NCI-H1417 (cell line): ENCODE measurements at places on chromosomes 11 and 22.
A peak's percentile ranks its signal among the peaks of the same experiment; 100 is the strongest.

DNA sequence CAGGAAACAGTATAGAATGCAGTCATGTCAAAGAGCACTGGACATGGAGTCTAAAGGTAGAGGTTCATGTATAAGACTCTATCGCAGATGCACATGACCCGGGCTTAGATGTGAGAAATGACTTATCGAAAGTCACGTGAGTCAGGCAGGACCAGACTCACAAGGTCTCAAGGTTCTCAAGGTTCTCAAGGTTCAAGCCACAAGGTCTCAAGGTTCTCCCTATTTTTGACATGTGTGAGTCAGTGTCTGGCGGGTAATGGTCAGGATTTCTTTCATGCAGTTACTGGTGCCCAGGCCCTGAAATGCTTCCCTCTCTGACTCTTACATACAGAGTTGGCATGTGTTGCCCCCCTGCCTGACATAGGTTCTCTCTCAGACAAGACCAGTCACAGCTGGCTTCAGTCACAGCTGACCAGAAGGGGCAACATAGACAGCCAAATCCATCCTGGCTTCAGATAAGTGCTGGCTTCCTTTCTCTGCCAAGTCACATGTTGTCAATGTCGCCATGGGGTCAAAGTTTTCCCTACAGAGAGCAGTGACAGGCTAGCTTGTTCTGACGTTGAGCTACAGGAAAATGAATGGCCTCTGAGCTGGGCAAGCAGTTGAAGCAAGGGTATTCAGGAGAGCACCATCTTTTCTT is 10.1 kb downstream of the CSRP3 start:
- DNase-seq: no peak

DNA sequence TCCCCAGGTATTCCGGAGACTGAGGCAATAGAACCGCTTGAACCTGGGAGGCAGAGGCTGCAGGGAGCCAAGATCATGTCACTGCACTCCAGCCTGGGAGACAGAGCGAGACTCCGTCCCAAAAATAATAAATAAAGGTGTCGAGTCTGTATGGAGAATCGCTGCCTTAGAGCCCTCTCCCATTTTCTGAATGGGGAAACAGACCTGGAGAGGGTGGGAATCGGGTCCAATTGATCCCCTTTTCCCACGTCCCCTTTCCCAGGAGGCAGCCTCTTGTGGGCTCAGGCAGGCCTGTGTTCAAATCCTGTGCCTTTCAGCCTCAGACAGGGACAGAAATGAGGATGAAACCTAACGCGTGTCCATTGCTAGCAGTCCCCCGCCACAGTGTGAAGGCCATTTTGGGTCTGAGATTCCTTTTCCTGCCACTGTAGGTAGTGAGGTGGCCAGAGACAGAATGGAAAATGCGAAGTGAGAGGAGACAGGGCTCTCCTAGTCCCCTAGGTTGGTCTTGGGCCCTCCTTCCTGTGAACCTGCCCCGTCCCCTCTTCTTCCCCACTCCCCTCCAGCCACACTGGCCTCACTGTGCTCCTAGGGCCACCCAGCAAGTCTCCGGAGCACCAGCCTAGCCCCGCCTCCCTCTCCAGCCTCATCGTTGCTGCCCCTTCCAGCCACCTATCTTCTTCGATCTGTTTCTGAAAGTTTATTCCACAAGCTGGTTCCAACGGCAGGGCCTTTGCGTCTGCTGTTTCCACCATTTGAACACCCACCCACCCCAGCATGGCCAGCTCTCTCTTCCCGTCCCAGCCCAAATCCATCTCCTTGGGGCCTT is 2.7 kb upstream of the POLDIP3 start:
- DNase-seq: no peak

DNA sequence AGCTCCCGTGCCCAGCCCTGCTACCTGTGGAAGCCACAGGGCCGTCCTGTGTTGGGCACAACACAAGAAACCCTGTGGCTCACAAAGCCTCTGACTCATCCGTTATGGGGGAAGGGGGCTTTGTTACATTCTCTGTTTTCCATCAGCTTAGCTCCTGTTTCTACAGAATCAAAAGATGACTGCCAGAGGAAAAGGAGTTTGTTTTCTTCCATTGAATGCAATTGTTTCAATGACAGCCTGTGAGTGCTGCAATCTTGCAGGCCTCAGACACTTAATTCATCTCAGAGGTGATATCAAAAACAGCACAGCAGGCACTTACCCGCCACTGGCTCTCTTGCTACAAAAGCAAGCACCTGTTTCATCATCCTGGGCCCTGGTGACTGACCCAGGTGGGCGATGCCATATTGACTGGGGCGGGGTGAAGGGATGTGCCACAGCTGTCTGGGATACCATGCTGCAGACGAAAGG is 194.3 kb downstream of the OPCML start:
- DNase-seq: peak; percentile 29

- DNase-seq: no peak
Observed at GRCh38 chr22:23168391-23169042, 11.8 kb upstream of the BCR start.

DNA sequence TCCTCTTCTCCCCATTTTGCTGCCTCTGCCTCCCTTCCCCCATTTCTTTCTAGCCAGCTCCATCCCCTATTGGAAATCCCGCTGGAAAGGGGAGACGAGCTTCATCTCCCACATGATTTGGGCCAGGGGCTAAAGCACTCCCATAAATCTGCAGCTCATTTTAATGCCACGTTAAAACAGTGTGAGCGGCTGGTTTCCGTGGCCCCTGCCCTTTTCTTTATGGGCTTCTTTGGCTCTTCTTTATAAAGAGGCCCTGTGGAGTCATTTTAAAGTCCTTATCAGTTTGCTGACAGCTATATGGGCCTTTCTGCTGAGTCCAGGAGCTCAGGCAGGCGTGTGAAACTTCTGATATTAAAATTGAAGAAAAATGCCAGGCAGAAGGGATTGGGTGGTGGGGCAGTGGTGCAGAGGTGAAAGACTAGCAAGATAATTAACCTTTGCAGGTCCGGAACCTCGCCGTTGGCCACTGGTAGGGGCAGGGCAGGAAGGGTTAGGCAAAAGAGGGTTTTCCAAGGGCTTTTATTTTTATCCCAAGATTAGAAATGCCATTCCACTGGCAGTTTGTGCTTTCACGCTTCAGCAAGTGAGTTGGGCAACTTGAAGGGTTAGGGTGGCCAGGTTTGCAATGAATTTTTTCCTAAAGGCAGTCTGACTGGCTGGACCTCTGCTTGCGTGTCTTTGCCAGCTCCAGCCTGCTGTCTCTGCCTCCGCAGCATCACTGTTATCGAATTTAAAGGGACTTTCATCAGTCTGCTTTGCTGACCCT is 44.3 kb downstream of the EXT2 start:
- DNase-seq: no peak

- DNase-seq: peak; percentile 41
Observed at GRCh38 chr22:41517172-41518047, 26.9 kb downstream of the POLR3H start.

- peak; percentile 8 for DNase-seq
Observed at GRCh38 chr11:13030857-13031256, 21.7 kb downstream of the RASSF10 start.

- no peak for DNase-seq
Observed at GRCh38 chr11:130454491-130455252, 6.2 kb downstream of the ADAMTS15 start.

- DNase-seq: no peak
Observed at GRCh38 chr11:76773921-76774361, 9.2 kb upstream of the TSKU start.

DNA sequence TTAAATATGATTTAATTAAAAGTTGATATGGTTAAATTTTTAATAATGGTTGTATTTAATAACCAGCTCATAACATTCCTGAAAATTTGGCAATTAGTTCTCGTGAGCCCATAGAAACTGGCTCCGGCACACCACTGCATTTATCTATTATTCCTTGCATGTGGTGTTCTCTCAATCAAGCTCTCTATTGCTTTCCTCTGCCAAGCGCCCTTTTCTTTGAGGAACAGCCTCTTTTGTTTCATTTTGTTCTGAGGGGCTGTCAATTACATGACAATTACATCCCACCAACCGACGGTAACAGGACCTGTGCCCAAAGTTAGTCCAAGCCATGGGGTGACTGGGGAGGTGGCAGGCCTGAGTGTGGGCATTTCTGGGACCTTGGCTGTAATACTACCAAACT is 8.1 kb downstream of the C11orf91 start:
- DNase-seq: no peak

GRCh38 chr11:7485186-7486097 is at the start of gene OLFML1:
OLFML1 (plus strand) TSS chr11:7485506; CDS start chr11:7485876, 370 bp downstream.
- DNase-seq: no peak

GRCh38 chr11:102608699-102609098 is 16.4 kb downstream of the MMP20 start:
- no peak for DNase-seq

DNA sequence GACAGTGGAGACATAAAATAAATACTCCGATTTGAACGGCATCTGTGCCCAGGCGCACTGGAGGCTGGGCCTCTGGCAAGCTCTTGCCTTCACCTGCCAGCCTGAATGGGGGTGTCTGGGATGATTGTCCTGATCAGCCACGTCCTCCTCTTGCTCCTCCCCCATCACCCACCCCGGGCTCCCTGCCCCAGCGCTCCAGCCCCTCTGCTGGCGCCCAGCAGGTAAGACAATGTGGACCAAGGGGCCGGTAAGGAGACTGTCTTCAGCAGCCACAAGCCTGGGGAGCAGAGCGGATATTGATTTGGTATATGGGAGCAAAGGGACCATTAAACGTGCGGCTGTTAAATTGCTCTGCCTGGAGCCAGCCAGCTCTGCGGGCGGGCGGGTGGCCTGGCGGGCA is 24.9 kb downstream of the WNT11 start:
- DNase-seq: no peak

DNA sequence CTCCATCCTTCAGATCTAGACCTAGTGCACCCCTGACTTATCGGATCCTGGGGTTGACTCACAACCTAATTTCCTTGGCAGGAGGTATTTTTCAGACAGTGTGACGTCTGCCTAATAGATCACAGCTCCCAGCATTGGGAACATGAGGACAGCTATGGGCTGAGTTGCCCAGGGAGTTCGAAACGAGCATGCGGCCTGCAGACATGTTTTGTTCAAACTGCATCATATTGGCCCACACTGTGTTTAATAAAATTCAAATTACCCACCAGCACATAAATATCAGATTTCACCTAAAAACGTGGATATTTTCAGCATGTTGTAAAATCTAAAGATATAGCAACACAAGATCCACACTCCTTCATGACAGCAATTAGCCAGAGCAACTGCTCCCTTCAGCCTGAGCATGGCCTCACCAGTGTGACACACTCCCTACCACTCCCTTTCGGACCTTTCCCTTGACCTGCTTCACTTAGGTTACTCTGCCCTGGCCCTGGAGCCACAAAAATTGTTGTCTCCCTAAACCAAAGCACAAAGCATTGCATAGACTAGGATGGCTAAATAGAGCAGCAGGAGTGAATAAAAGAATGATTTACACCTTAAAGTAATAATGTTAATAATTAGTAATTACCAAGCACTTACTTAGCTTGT is 53.6 kb upstream of the USP47 start:
- DNase-seq: no peak

DNA sequence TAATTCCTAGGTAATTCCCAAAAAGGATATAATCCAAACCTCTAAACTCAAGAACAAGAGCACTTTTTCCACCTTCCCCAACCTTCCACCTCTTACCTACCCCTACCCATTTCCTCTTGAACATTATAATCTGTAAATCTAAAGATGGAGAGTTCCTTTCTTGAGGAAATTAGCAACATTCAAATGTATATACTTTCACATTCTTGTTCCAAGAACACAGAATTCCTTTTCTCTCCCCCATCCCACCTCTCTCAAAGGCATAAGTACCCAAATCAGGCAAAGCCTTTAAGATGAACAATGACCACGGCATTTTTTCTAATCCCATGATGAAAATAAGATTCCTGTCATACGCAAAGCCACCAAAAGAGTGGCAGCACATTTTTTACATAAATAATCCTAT is 18.3 kb downstream of the RRAS2 start:
- DNase-seq: no peak

DNA sequence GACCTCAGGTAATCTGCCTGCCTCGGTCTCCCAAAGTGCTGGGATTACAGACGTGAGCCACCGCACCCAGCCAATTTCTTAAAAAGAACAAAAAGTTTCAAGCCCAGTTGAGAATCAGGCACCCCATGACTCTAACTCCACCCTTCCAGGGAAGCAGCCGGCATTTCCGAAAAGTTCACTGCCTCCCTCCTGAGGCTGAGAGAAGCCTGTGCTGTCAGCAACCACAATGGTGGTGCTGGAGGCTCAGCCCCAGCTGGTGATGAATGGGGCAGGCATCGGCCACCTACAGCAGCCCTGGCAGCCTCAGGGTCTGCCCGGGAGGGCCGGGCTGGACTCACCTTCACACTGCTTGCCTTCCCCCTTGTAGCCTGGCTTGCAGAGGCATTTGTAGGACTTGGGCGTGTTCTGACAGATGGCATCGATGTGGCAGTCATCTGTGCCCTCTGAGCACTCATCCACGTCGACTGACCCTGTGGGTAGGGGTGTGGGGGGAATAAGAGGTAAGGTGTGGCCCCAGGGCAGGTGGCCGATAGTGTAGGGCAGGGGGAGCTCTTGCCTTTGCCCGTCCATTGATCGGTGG is 4.3 kb downstream of the SCUBE1 start:
- no peak for DNase-seq

- DNase-seq: no peak
Observed at GRCh38 chr22:20022978-20023613, 2.2 kb downstream of the TANGO2 start.

DNA sequence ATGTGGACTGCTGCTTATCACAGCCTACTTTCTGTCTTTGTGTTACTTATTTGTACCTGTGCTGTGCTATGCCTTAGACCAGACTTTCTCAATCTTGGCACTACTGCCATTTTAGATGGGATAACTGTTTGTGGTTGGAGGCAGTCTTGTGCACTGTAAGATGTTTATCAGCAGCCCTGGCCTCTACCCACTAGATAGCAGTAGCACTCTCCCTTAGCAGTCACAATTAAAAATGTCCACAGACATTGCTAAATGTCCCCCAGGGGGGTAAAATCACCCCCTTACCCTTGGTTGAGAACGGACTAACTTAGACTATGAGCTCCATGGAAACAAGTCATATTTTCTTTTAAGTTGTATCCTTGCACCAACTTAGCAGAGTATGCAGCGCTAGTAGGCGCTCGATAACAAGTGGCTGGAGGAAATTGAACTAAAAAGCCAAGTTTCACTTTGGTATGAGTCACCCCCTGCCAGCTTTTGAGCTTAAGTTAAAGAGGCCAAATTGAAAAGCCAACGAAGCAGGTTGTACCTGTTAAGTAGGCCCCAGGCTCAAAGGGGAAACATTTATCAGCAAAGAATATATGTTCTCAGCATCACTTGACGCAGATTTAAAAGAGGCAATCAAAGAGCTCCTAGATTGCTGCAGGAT is 304.8 kb upstream of the SORL1-AS1 start:
- no peak for DNase-seq
